Stimulated activated CD4-positive, alpha-beta T cell treated with anti-CD3 and anti-CD28 coated beads, Interleukin-1b, Interleukin-23, amount 100 ng/mL, for 24 hours (primary cell): ENCODE measurements at places on chromosomes 16 and 17.

DNA sequence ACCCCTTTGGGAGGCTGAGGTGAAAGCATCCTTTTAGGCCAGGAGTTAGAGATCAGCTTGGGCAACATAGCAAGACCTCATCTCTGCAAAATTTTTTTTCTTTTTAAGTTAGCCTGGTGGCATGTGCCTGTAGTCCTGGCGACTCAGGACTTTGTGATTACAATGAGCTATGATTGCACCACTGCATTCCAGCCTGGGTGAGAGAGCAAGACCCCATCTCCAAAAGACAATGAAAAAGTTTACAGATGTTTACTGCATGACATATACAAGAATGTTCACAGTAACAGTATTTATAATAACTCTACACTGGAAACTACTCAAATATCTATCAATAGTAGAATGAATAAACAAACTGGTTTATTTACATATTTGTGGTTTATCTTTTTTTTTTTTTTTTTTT lies 33.1 kb upstream of the CCL22 start:
- no peak for DNase-seq

DNA sequence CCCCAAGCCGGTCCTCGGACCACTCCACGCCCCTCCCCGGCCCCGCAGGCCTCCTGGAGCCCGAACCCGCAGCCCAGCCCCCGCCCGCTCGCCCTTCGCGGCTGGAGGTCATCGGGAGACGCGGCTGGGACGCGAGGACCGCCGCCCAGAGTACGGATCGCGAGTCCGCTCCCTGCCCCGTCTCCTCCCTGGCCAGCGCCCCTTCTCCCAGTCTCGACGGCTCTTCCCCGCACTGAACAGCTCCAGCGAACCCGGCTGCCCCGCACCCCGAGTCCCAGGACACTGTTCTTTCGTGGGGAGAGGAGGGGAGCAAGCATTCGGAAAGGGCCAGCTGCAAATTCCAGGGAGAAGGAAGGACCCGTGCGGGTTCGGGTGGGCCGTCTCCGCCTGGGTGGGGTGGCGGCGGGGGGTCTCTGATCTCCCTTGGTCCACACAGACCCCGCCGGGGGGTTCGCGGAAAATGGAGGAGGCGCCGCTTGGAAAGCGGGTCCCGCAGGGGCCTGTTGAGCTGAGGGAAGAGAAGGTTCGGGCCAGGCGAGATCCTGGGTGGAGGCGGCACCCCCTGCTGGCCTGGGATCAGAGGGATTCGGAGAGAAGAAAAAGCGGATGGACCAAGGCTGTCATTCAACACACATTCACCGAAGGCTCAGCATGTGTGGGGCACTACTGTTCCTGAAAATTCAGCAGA lies 632 bp upstream of the RTN4RL1 start:
- DNase-seq = no peak

GRCh38 chr17:67585077-67585602 lies 132.6 kb upstream of the NOL11 start:
- no peak for DNase-seq

- DNase-seq = no peak
Observed at GRCh38 chr16:59328961-59329360, 594.8 kb upstream of the GOT2 start.

GRCh38 chr16:16158741-16159374 lies 64.4 kb downstream of the ABCC6 start:
- no peak for DNase-seq

DNA sequence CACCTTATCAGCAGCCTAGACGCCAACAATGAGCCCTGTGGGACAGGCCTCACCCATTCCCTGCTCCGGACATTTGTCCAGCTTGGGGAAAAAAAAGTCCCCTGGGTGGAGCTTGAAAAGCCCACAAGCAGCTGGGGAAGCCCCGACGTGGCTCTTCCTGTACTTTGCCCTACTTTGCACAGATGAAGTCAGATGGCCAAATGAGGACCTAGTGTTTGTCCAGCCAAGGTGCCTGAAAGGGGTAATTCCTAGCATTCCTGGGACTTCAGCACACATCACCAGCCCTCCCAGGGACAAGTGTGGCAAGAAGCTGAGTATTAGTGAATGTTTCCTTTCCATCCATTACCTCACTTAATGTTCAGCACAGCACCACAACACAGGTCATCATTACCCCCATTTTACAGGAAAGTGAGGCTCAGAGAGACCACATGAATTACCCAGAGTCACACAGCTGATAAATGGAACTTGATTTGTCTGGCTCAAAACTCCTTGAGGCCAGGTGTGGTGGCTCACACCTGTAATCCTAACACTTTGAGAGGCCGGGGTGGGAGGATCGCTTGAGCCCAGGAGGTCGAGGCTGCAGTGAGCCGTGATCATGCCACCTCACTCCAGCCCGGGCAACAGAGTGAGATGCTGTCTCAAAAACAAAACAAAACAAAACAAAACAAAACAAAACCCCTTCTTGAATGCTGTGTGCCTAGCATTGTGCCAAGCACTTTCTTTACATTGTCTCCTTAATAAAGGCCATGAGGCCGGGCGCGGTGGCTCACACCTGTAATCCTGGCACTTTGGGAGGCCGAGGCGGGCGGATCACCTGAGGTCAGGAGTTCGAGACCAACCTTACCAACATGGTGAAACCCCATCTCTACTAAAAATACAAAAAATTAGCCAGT lies 19.9 kb upstream of the PLLP start:
- DNase-seq = no peak

GRCh38 chr17:28093999-28094716 lies 51.7 kb downstream of the NLK start:
- no peak for DNase-seq

- DNase-seq = no peak
Observed at GRCh38 chr17:40312131-40312731, 3.3 kb downstream of the RARA start.

GRCh38 chr16:78988361-78988969 lies 612.1 kb downstream of the MAF start:
- DNase-seq = no peak

DNA sequence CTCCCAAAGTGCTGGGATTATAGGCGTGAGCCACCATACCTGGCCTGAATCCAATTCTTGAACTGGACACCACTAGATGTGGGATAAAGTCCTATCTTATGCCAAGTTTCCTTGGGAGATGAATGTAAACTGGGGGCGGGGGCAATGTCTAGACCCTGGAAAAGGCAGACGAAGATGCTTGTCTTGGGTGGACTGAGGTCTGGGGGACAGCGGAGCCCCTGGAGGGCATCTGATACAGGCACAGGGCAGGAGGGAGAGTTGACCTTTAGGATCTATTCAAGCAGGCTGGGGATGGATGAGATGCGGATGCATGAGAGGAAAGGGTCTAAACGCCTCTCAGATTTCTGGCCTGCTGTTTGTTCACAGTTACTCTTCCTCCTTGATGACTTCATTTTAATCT lies 11.7 kb downstream of the C1QTNF1 start:
- no peak for DNase-seq

DNA sequence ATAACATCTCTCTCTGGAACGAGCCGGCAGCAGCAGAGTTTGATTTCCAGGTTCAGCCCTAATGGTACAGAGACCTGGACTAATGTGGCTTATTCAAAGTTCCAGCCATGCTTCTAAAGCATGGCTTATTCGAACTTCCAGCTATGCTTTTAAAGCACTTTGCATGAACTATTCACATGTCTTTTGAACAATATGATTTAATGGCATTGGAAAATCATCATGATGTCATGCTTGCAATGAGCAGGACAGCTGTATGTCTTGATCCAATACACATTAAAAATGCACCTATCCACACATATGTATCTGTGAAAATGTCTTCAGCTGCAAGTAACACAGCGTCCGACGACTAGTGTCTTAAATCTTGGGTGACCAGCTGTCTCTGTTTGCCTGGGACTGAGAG lies 85.7 kb downstream of the MARF1 start:
- no peak for DNase-seq
